Vagina (tissue), 2 donors: ENCODE measurements at places on chromosomes 4 and X.

DNA sequence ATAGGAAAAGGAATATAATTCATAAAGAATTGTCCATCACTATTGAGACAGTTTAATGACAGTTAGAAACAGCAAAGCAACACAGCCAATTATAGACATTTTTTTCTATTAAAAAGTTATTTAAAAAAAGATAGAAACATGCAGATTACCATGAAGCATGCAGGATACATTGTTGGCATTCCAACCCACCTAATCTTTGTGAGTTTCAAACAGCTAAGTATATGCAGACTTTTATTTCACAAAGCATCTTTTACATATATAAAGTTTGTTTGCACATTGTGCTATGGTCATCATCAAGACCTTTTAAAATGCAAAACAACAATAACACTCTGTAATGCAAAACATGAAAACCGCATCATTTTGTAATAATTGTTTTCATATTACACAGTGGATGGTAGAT lies 125.9 kb upstream of the ETNPPL start:
- no peak for DNase-seq

DNA sequence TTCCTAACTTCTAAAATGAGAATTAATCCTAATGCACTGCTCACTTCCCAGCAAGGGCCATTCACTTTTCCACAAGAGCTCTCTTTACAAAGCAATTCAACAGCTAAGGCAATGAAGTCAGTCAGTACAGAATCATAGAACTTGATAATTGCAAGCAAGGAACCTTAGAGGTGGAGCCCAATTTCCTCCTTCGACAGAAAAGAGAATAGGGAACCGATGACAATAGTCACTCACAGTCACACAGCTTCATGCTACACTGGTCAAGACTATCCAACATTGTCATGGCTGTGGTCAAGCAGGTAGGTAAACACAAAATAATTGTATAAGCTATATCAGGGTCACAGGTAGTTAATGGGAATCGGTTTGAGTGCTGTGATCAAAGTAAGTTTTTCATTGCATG lies 90.0 kb downstream of the ELOVL6 start:
- no peak for DNase-seq

GRCh38 chr4:24582235-24582832 lies 2.0 kb downstream of the DHX15 start:
- no peak for DNase-seq

DNA sequence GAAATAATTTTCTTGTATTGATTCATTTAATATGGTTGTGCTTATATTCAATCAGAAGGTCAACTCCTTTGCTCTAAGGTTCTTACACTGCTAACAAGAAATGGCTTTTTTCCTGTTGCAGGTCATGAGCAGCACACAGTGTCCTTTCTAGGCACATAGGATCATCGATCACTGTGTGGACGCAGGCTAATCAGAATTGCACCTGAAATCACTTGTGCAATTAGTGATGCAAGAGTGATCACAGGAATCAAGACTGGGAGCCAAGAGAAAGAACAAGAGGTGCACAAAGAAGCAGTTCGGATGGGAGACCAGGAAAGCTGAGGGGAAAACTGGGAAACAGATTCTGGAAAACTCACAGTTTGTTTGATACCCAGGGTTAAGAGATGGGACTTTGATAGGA lies 21.1 kb downstream of the TDO2 start:
- no peak for DNase-seq

GRCh38 chr4:186839122-186840037 lies 115.7 kb upstream of the FAT1 start:
- DNase-seq, result no peak

DNA sequence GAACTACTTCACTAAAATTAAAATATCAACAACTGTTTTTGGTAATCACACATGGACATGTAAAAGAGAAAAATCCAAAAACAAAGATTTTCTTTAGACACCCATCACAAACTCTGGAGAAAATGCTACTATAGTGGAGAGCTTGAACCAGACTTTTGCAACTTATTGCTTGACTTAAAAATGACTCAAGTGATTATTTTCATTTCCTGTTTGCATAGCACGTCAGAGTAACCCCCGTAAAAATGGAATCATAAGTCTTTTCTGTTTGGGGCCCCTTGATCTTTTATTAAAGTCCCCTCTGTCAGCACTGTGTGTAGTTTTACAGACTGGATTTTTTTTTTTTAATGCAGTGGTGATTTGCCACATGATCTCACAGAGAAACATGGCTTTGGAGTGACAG lies 79.5 kb downstream of the PRKG2 start:
- no peak for DNase-seq

DNA sequence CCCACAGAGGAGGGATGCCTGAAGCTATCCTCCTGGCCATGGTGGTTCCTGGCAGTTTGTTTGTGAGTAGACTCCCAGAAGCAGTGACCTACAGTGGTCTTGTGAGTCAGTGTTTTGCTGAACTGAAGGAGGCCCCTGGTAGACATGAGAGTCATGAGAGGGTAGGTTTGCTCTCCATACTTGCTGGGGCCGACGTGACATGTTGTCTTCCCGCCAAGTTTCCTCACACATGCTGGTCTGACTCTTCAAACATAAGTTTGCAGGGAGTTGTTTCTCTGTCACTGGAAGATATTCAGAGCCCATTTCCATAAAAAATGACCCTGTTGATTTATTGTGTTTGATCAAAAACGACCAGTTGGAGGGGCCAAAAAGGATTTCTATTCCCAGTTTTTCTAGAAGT lies 131.1 kb upstream of the SCML1 start:
- DNase-seq, result no peak

DNA sequence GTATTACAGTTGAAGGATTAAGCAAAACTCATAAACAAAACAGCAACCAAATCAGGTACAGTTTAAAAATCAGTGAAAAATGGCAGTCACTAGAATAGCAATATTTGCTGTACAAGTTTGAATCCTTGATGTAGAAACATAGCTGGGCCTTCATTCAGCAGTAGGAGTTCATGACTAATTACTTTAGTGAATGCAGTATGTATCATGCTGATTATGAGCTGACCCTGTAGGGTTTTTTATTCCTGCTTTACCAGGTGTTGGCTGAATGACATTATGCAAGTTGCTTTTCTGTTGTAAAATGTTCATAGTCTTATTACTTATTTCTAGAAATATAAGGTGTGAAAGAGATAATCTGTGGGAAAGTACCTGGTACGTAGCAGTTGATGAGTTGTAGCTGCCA lies 179.6 kb downstream of the CCSER1 start:
- no peak for DNase-seq

DNA sequence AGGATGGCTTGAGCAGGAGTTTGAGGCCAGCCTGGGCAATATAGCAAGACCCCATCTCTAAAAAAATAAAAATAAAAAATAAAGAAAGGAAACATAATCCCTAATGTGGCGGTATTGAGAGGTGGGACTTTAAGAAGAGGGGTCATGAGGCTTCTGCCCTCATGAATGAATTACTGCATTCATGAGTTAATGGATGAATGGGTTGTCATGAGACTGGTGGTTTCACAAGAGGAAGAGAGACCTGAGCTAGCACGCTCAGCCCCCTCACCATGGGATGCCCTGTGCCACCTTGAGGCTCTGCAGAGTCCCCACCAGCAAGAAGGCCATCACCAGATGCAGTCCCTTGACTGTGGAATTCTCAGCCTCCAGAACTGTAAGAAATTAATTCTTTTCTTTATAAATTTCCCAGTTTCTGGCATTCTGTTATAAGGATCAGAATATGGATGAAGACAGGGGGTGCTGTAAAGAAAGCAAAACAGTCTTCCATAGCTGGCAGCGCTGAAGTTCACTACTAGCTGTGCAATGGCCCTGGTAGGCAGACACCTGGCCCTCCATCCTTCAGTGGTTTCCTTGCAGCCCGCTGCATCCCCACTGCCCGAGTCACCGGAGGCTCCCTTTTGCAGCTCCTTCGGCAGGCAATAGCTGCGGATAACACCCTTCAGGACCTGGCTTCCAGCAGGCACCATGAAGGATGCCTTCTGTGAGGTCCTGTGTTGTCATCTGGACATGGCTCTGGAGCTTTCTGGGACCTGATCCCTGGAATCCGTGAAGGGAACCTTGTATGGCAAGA lies 44.8 kb upstream of the NSG1 start:
- no peak for DNase-seq

GRCh38 chr4:104425948-104426347 lies 68.7 kb downstream of the CXXC4 start:
- no peak for DNase-seq

DNA sequence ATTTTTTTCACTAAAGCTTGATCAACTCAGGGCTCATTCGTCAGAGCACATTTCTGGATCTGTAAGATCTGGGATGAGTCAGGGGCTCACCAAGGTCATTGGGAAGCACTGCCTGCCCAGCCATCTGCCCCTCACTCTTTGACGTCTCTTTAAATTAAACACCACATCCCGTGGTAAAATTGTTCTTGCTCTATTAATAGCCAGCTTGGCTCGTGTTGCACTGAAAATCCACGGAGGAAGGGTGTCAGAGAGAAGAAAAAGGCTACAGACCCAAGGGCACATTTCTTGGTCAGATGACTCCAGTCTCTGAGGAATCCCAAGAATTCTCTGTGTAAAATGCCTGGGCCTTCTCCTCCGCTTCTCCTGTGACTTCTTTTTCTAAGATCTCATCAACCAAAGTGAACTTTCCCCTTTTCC lies 45.7 kb upstream of the GATB start:
- no peak for DNase-seq

DNA sequence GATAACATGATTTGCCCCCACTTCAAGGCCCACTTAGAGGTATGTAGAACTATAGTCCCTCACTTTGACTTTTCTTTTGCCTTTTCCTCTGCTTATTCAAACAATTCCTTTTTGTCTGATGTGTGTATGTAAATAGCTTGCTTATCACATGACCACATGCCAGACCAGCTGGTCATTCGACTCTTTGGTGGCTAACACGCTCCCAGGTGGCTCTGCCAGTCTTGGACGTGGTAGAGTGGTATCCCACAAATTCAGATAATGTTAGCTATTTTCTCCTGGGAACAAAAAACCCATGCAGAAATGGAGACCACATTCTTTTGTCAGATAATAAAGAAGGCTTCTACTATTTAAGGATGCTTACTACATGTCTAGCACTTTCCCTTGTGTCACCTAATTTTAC lies 47.9 kb downstream of the ARHGAP24 start:
- DNase-seq, result no peak

DNA sequence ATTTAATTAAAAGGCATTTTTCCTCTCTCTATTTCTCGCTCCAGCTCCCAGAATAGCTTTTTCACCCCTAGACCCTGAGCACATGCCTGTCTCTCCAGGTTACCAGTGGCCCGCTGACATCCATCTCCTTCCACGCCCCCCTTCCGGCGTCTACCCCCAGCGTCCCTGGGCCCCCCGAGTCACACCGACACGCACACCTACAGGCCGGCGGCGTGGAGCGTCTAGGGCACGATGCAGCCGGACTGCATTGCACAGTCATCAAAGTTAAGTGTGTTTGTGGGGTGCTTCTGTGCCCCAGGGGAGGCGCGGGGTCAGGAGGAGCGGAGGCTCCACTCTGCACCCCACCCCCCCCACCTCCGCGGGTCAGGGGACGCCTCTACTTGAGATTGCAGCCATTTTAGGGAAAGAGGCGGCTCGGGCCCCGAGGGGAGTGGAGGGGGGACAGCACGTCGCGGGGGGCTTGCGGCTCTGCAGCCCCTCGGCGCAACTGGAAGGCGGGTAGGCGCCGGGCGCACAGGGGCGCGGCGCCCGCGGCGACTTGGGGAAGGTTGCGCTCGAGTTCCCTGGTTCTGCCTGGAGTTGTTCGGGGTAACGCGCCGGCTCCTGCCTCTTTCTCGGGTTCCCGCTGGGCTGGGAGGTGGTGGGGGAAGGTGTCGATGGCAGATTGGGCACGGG lies 112.7 kb downstream of the DHX15 start:
- no peak for DNase-seq

DNA sequence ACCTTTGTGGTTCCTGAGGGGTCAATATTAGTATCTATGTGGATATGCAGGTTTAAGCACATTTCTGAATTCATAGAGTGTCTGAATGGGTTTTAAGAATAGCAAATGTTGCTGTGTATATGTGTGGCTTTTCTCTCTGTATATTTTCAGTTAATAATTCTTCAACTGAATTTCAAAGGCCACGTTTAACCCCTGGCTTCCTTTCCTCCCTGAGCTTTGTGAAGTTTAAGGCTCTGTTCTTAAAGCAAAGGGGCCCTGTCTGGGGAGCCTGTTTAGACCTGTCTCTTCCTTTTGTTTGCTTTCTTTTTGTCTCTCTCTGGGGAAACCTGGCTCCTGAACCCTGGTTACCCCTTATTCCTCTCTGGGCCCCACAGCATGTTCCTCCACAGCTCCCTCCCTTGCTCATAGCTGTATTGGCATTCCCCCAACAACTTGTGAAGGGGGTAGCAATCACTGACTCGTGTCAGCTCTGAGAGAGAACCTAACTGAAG lies 139.1 kb downstream of the COL4A6 start:
- DNase-seq, result no peak

DNA sequence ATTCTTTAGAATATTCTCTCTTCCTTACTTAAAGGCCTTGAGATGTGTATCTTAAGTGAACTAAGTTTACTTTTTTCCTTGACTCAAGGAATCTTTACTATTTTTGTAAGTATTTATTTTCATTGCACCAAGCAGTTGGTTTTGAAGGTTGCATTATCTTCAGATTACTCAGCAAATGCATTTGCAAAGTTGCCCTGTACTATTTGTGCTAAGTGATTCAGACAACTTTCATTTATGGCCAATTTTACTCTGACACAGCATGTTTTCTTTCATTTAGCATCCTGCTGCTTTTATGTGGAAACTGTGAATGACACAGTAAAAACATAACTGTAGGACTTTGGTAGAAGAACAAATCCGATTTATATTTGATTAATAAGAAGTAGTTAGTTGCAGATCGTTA lies 191.0 kb downstream of the CCSER1 start:
- no peak for DNase-seq

DNA sequence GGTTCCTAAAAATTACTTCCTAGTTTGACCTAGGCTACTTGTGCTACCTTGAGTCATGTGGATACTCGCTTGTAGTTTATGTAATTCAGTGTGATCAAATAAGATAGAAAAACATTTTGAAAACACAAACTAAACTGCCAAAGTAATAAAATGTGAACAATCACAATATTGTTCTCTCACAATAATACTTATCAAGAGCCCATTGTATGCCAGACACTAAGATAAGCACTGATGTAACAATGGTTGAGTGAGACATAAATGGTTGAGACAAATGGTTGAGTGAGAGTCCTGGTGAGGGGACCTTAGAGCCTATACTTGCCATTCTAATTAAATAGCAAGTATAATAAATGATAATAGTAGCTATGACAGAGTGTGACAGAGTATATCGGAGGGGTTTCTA lies 41.7 kb downstream of the RFC1 start:
- DNase-seq, result no peak

GRCh38 chr4:140641789-140642439 lies 73.2 kb upstream of the UCP1 start:
- no peak for DNase-seq

DNA sequence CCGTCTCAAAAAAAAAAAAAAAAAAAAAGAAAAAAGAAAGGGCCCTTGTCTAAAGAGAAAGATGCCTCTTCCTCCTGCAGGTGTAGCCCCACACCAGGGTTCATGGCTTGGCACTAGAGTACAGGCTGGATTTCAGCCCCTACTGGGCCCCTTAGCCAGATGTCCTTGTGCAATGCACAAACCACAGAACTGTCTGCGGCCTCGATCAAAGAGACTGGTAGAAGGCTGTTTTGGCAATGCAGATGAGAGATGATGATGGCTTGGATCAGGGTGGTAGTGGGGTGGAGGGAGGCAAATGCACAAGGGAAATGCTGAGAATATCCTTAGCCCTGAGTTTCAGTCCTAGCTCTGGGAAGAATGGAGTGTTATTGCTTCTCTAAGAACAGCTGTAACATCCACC lies 26.5 kb upstream of the TSR2 start:
- no peak for DNase-seq

GRCh38 chr4:180363815-180364214 lies 1879.4 kb upstream of the TENM3 start:
- DNase-seq, result no peak

GRCh38 chr4:1535926-1536578 lies 129.8 kb upstream of the NKX1-1 start:
- no peak for DNase-seq
